ENCODE measurements at places on chromosomes 11 and 22.

DNA sequence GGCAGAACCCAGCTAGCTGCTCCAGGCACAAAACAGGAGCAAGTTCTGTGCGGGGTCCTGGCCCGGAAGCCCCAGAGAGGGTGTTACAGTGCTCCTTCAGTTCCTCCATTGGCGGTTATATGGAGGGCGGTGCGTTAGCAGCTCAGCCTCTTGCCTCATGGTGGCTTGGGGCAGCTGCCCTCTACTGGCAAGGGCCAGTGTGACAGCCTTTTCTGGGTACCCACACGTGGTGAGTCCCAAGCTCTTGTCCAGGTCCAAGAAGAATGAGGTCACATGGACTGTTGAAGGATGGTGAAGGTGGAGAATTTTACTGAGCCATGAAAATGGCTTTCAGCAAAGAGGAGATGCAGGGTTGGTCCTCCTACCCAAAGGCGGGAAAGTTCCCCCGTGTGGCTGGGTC lies 100.5 kb downstream of the WT1 start:
- no peak for DNase-seq

DNA sequence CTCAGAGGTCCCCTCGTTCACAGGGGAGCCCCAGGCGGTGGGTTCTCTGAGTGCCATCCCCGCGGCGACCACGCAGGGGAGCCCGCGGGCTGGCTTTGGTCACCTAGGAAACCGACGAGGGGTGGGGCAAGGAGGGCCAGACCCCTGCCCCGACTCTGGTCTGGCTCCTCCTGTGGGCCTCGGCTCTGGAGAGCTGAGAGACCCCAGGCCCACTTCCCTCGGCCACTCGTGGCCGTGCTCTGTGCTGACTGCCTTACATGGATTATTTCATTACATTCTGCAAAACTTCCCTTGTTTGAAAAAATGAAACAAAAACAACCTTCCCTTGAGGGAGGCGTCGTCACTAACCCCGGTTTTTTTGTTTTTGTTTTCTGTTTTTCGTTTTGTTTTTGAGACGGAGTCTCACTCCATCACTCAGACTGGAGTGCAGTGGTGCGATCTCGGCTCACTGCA lies 15.1 kb upstream of the CYTH4 start:
- DNase-seq, result peak; percentile 12

GRCh38 chr11:72405009-72405408 lies 29.3 kb downstream of the CLPB start:
- no peak for DNase-seq

- no peak for DNase-seq
Observed at GRCh38 chr22:30227438-30228228, 18.9 kb downstream of the LIF start.

GRCh38 chr11:70549796-70550195 lies 151.5 kb downstream of the CTTN start:
- DNase-seq, result no peak

- DNase-seq, result no peak
Observed at GRCh38 chr11:62439785-62440602, 21.2 kb downstream of the SCGB1A1 start.

DNA sequence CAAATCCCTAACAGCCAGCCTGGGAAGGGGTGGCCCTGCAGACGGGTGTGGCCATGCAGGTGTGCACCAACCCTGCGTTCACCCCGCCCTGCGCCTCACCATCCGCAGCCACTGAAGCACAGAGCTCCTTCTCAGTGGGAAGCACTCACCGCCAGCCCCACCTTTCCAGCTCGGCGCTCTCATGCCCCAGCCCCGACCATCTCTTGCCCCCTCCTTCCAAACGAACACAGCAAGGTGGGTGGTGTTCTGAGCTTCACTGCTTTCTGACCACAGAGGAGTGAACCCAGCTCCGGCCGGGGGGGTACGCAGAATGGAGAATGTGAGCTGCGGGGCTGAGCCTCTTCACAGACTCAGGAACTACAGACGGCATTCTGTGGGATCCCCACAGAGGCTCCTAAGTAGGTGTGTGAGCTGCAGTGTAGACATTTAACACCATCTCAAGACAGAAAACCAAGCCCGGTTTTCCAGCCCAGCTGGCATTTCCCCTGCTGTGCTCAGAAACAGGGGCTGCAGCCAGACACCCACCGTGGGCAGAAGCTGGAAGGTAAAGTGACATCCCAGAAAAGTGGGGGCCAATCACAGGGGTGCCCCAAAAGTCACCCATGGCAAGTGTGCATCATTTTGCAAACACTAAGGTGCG lies 88.4 kb upstream of the RTL6 start:
- DNase-seq, result no peak

- DNase-seq, result no peak
Observed at GRCh38 chr11:108754901-108755625, 90.2 kb downstream of the DDX10 start.

GRCh38 chr22:47627556-47628253 lies 865.3 kb downstream of the TBC1D22A start:
- no peak for DNase-seq

DNA sequence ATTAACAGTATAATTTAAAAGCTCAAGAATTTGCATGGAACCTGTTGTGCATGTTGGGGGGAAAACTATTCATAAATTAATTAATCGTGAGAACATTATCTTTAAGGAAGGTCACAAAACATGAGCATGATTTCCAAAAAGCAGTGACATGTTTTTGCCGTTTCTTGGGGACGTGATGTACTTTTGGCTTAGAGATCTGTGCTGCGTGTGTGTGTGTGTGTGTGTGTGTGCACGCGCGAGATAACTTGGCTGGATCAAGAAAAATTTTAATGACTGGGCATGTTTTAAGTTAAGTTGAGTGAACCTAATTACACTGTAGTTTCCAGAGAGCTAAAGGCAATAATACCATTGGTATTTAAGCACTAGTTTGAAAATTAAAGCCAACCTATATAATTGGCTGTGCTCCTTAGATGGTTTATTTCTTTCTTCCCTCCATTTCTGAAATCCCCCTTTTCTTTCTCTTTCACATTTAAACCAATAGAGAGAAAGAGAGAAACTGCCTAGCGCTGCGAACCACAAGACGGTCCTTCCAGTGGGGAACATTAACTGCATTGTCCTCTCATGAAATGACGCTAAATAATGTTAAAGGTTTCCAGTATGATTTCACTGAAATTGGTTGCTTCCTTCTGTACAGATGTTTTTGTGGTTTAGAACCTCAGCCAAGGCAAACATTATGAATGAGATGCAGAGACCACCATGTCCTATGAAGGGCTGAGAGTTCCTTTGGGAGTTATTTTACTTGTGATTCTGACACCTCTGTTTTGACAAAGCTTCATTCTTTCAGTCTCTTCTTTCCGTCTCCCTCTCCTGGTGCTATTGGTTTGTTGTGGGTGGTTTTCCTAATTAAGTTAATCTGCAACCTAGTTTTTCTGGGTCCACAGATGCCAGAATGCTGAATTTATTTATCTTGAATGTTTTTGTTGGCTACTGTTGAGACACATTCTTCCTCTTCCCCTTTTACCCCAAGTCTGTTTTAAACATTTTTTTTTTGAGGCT lies 51.7 kb downstream of the ZBTB16 start:
- DNase-seq, result no peak

DNA sequence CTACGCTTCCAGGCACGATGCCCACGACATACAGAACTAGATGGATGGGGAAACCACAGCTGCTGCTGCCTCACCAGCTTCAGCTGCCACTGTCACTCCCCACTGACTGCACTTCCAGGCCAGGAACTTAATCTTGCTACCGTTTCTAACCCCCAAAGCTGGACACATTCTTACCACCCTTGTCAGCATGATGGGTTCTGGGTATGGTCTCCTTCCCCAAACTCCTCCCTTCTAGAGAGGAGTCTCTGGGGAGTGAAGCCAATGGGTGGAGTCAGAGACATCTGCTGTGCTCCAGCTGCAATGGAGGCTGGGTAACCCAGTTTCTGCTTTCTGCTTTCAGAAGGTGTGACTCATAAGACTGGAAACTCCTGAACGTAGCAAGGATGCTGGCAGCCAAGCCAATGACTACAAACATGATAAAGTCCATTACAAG lies 87.0 kb upstream of the THY1 start:
- DNase-seq, result peak; percentile 38

GRCh38 chr11:40170078-40170477 lies 1289.4 kb downstream of the LRRC4C start:
- peak; percentile 21 for DNase-seq

GRCh38 chr11:113255096-113255495 lies 59.3 kb upstream of the TTC12 start:
- no peak for DNase-seq

- DNase-seq, result no peak
Observed at GRCh38 chr11:95121698-95122097, 32.1 kb downstream of the ENDOD1 start.

- DNase-seq, result no peak
Observed at GRCh38 chr11:128688031-128688713, 5.7 kb upstream of the FLI1 start.

DNA sequence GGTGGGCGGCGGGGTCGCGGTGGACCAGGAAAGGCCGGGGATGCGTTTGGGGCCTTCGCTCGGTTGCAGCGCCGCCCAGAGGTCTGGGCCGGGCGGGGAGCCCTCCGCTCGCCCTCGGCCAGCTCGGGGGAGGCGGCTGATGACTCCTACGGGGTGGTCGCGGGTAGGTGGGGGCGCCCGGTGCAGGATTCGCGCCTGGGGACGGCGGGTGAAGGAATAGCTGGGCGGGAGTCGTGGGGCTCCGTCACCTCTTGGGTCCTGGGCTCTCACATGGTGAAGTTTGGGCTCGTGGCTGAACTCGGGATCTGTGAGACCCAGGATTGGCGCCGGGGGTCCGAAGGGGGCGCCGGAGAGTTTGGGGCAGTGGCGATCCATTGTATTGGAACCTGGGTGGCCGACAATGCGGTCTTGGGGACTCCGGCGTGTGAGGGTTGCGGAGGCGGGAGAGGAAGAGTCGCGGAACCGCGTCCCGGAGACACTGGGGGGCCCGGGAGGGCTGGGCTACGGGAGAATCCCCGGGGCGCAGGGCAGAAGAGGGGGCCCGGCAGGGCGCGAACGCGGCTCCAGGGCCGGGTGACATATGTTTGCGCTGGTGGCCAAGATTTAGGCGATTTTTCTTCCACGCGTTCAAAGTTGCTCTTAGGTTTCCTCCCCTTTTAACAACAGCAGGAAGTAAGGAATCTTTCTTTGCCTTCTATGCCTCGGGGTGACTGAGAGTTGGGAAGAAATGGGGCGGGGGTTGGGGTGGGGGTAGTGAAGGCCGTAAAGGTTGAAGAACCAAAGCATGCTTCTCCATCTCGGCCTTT lies 935 bp downstream of the QSER1 start:
- DNase-seq, result no peak

GRCh38 chr22:41260871-41261270 lies 20.1 kb upstream of the CHADL start:
- DNase-seq, result no peak

DNA sequence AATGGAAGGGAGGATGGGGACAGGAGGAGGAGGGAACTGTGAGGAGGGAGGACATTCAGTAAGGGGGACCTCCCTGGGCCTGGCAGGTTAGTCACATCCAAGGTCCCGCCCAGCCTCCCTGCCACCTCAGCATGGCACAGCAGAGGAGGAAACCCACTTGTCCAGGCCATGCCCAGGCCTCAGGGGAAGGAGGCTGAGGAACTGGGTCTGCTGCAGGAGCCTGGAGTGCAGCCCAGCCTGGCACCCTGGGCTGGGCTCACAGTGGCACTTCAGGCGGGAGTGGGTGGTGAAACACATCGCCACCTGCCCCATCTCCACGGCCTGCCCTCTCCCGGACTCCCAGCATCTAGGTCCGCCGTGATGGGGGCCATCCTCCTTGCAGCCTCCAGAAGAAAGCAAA lies 17.2 kb upstream of the KLHL35 start:
- DNase-seq, result no peak

DNA sequence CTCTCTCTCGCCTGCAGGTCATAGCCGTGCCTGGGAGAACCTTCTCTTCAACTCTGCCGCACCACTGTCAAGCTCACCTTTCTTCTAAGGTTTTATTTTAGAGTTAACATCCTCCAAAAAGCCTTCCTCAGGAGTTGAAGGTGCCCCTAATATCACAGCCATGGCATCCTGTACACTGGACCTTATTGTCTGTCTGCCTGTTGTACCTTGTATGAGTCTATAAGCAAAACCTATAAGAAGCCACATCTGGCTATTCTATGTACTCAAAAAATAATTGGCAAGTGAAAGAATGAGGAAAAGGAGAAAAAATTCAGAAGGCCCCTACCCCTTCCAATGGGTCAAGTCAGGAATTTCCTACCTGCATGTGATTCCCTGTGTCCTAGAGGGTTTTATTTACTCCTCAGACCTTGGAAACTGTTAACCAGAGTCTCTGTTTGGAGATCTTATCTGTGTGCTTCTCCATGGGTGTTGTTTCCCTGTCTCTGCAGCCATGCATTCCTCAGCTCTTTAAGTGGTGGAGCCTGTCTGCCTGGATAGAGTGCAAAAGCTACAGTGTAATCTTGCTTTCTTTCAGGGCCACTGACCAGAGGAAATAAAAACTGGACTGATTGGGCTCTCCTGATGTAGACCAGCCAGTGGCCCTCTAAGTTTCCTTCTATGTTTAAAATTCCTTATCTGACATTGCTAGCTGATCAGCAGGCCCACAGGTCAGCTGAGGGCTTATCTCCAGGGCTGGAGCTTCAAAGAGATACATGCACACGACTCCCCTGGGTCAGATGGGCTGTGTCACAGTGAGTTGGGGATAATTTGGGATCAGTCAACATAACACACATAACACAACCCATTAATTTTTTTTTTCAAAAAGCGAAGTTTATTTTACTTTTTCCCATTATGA lies 37.6 kb upstream of the TMEM135 start:
- peak; percentile 11 for DNase-seq

- DNase-seq, result peak; percentile 68
Observed at GRCh38 chr11:19660076-19660475, 52.6 kb upstream of the NAV2 start.

- DNase-seq, result no peak
Observed at GRCh38 chr11:64503186-64503753, 87.8 kb upstream of the SLC22A12 start.

GRCh38 chr11:123083623-123084029 lies 21.7 kb upstream of the HSPA8 start:
- DNase-seq, result peak; percentile 90

GRCh38 chr11:103618528-103618927 lies 417.9 kb upstream of the DDI1 start:
- DNase-seq, result no peak

DNA sequence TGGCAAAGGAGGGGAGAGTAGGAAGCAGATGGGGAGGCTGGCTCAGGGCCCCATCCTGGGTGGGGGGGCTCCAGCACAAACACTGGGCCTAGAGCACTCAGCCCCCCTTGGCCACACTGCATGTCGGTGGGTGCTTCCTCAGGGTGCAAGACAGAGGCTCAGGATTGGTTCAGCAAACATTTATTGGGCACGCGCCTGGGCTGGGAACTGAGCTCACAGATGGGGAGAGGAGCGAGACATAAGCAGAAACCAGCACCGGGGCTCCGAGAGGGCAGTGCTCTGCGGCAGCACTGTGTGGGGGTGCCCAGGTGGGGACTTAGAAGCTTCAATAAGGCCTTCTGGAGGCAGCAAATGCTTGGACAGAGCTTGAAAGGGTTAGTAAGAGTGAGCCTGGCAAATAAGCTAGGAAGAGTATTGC lies 12.1 kb upstream of the EHD1 start:
- DNase-seq, result no peak

GRCh38 chr11:87320123-87320522 lies 282.4 kb downstream of the TMEM135 start:
- no peak for DNase-seq

All from kidney glomerular epithelial cell (primary cell).